ENCODE measurements at places on chromosomes 12 and 14. TPM values are rescaled to one million over a fixed set of nuclear protein-coding genes. Genes with fewer than 3 reads are reported as not detected.

Gene RIN3
- 12.1 TPM for total RNA-seq

Gene KRT75
- not detected for total RNA-seq

Gene KRT85
- not detected for total RNA-seq

Gene ADCY4
- 71.9 TPM for total RNA-seq

Gene KRT73
- total RNA-seq: not detected

Gene GZMB
- 0.48 TPM for total RNA-seq

Gene TMEM229B
- 1.6 TPM for total RNA-seq

Gene CRIP1
- total RNA-seq: 68.2 TPM

Gene HCAR2
- total RNA-seq: 0.59 TPM

Gene FITM1
- 112 TPM for total RNA-seq

Gene NFATC4
- total RNA-seq: 13.3 TPM

Gene KRT6C
- total RNA-seq: not detected

GRCh38 chr14:30214014-30214413, 286.4 kb upstream of the PRKD1 start:
- no peak for DNase-seq

DNA sequence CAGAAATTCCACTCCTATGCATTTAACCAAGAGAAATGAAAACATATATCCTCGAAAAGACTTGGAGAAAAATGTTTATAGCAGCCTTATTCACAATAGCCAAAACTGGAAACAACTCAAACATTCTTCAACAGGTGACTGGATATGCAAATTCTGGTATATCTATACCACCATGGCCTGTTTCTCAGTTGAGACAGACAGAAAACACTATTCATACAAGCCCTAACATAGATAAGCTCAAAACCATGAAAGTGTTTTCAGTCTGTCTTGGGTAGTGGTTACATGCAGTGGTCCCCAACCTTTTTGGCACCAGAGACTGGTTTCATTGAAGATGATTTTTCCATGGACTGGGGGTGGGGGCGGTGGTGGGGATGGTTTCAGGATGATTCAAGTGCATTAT, 83.8 kb downstream of the SRGAP1 start:
- DNase-seq: no peak

- no peak for DNase-seq
These were observed 161.2 kb downstream of the RERGL start for GRCh38 chr12:17928708-17929366.

DNA sequence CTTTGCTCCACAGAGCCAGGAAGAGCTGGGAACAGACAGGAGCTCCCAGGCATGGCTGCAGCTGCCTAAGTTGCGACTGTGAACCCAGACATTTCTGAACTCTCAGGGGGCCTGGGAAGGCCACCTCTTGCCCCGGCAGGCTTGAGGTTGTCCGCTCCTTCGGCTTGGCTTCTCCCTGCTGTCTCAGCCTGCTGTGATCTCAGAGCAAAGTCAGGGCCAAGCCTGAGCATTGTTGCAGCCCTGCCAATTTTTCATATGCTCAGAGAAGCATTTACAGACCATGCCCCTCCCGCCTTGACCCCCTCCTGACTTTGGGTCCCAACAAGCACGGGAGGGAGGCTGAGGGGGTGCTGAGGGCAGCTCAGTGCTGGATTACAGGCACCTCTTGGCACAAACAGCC, 1439.1 kb upstream of the FLRT2 start:
- no peak for DNase-seq

DNA sequence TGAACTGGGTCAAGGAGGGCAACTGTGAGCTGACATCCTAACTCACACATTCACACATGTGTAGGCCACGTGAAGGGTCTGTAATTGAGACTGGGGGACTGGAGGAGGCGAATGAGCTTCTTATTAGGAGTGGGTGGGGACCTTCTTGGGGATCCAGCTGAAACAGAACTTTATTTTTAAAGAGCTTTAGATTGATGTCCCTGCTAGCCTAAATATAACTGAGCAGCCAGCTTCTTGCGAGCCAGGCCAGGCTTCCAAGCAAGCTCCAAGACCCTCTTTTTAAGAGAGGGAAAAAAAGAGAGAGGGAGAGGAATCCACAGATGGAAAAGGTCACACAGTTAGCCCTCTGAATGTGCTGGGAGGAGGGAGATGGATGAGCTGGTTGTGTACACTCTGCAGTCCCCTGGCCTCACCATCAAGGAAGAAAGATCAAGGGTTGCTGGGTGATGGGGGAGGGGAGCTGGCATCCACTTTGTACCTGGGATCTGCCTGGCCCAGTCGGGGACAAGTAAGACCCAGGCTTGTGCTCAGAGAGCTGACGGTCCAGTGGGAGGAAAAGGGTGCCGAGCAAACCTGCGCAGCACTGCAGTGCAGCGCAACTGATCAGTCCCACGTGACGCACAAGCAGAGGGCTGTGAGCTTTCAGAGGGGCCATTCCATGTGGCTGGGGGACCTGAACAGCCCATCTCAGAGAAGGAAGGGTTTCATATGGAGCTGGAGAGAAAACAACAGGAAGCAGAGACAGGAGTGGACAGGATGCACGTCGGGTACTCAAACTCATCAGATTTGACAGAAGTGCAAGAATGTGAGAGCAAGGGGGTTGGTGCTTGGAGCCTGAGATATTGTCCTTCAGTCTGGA, 154.5 kb downstream of the ZFP36L1 start:
- peak; percentile 76 for DNase-seq

DNA sequence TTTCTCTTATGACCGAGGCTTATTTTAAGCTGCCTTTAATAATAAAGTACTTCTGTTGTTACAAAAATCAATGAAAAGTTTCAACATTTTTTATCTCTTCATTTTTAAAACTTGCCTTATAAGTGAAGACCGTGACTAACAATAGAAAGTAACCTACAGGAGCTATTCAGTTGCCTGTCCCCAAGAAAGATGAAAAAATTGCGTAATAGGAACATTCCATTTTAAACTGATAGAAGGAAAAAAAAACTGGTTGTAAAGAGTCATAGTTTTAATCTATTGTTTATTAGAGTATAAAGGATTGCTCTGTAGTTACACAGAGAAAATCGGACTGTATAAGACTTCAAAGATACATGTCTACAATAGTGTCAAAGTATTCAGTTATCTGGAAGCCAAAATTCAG, 83.3 kb downstream of the DAAM1 start:
- no peak for DNase-seq

DNA sequence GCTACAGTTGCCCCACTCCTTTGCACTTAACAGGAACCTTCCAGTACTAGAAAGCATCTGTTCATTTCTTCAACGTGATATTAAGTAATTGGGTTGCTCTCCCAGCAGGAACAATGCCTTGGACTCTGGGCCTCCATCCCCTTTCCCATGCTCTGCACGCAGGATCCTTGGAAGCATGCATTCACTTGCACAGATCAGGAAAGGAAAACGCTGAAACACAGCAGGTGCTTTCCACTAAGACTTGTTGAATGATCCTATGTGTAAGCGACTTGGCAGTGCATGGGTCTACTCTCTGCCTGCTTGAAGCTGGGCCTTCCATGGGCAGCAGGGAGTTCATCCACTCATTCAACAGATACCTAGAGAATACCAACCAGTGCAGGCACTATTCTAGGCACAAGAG, 2.3 kb downstream of the LTBP2 start:
- no peak for DNase-seq

DNA sequence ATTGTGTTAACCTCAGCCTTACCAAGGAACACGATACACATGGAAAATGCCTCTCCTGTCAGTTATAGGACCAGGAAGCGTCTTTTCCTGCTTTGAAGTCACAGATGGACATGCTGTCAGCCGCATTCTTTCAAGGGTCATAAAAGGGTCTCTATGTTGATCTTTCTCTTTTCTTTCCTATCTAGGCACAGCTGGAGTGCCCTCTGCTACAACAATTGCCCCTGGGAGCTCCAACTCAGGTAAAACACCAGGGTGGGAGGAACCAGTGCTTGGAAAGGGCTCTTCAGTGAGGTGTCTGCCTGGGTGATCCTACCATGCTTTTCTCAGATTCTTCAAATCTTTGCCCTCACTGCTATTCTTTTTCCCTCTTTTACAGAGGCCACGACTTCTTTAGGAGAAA, 157.4 kb upstream of the CNTN1 start:
- no peak for DNase-seq

GRCh38 chr12:79689061-79689476, 1.7 kb downstream of the PAWR start:
- no peak for DNase-seq

GRCh38 chr14:35366056-35366451, 38.5 kb downstream of the NFKBIA start:
- no peak for DNase-seq

GRCh38 chr14:21038441-21039422, 3.4 kb upstream of the RNASE7 start:
- peak; percentile 90 for DNase-seq

- no peak for DNase-seq
These were observed 206.5 kb downstream of the SLC41A2 start for GRCh38 chr12:104751594-104751993.

DNA sequence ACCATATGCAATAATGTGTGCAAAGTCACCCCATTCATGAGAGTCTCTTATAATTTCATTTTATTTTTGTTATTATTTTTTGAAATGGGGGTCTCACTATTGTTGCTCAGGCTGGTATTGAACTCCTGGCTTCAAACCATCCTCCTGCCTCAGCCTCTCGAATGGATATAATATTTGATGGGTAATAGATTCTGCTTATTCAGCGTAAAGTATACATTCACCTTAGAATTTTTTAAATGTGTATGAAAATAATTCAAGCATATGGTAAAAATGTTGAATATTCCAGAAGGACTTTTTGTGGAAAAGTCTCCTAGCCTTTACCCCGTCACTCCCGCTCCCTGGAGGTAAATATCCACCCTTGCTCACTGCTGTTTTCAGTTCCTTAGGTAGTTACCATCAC, 23.4 kb upstream of the SSPN start:
- no peak for DNase-seq

GRCh38 chr12:51077930-51078329, 5.5 kb downstream of the CSRNP2 start:
- no peak for DNase-seq

DNA sequence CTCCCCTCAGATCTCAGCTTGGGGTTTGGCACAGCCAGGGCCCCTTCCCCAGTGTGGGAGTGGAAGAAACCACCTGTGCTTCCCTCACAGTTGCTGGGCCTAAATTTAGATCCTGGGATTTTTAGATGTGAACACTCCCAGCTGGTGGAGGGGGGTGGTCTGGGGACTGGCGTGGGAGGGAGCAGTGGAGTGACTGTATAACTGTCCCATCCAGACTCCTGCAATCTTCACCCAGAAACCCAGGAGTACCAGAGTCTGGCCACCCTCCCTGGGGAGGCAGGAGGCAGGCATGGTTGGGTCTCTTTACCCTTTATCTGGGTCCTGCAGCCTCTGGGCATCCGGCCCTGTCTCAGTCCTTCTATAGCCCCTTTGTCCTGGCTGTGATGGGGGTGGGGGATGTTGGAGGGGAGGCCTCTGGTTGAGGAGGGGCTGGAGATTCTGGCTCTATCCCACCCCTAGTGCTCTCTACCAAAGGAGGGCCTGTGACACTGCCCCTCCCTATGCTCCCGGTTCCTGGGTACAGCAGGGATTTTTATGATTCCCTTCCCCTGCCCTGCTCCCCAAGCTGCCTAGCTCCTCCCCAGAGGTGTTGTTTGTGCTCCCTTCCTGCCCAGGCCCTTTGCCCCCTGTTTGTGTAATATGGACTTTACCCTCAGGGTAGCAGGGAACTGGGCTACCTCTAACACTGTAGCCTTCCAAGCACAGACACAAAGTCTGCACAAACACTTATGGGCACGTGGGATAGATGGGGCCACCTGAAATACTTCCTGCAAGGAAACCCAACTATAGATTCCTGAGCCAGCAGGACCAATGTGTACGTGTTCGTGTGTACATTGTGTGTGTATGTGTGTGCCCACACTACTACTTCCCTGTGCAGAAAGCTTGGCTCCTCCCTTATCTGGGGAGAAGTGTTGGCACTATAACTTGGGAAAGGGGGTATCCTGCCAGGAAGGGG, 1.7 kb downstream of the ERBB3 start:
- no peak for DNase-seq

- no peak for DNase-seq
These were observed 4.2 kb downstream of the BAG5 start for GRCh38 chr14:103558071-103558882.

DNA sequence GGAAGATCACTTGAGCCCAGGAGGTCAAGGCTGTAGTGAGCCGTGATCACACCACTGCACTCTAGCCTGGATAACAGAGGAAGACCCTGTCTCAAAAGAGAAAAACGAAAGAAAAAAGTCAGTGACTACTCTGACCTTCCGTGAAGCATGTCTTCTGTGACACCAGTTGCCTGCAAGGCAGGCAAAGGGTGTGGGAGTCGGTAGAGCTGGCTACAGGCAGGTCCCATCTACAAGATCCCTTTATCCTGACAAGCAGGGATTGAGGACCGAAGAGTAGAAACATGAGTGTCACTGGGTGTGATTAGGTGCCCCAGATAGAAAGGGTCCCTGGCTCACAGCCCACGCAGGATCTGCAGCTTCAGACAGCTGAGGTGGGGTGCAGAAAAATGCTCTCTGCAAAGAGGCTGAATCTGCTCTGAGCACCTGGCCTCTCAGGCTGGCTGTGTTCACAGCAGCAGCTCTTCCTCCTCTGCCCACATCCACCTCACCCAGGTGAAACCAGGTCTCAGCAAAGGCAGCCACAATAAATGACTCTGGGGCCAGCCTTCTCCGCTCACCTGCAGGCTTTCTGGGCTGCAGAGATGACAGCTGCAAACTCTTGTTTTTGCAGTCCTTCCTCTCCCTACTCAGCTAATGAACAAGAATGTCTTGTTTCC, 28.6 kb upstream of the HSP90B1 start:
- DNase-seq: no peak

GRCh38 chr14:76499399-76499798, 123.5 kb downstream of the ESRRB start:
- DNase-seq: no peak
